ENCODE measurements at places on chromosomes 2 and 18. TPM values are rescaled to one million over a fixed set of nuclear protein-coding genes. Genes with fewer than 3 reads are reported as not detected.

The CYB5A gene
- 49.0 TPM for total RNA-seq

- peak; percentile 97 for DNase-seq
These were observed 238.8 kb downstream of the TPGS2 start for GRCh38 chr18:36589857-36590543.

GRCh38 chr2:96962567-96963203 is 23.7 kb downstream of the FAM178B start:
- peak; percentile 4 for DNase-seq

DNA sequence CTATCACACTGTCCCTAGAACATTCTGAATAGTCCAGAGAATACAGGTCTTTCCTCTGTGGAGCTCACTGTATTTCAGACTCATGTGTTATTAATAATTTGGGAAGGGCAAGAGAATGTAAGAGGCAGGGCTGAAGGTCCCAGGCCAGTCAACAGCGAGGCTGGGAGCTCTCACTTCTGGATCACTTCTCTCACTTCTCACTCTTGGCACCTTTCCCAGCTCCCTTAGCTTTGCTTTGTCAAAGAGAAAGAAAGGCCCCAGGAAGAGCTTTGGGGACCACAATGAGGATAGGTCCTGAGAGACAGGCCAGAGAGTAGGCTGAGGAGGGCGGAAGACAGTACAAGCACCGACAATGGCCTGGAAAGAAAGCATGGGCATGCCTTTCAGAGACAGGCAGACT is 11.2 kb downstream of the EFR3B start:
- no peak for DNase-seq

- DNase-seq = no peak
These were observed 274.0 kb upstream of the FAM98A start for GRCh38 chr2:33873076-33873605.

GRCh38 chr2:227280895-227281294 is 44.2 kb upstream of the MFF start:
- DNase-seq = peak; percentile 7

GRCh38 chr2:236955521-236956030 is 130.1 kb upstream of the COPS8 start:
- no peak for DNase-seq

- no peak for DNase-seq
These were observed 44.5 kb downstream of the COMMD1 start for GRCh38 chr2:61949714-61950560.

DNA sequence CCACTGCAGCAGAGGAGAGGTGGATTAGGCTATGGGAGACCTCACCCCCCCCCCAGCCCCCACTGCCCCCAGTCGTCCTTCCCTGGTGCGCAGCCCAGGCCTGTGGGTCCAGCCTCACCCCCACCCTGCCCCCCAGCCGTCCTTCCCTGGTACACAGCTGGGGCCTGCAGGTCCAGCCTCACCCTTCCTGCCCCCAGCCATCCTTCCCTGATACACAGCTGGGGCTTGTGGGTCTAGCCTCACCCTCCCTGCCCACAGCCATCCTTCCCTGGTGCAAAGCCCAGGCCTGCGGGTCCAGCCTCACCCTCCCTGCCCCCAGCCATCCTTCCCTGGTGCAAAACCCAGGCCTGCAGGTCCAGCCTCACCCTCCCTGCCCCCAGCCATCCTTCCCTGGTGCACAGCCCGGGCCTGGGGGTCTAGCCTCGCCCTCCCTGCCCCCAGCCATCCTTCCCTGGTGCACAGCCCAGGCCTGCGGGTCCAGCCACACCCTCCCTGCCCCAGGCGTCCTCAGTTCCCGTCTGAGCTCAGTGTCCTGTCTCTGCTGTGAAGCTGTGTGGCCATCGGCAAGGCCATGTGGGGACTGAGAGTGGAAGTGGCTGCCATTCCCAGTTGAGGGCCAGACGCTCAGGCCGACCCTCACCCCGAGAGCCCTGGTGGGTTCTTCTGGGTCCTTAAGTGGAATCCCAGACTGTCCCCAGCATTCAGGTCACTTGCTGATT is 86.8 kb upstream of the SNTG2 start:
- DNase-seq = no peak

GRCh38 chr18:5542515-5543035 is 1.2 kb downstream of the EPB41L3 start:
- DNase-seq = no peak

DNA sequence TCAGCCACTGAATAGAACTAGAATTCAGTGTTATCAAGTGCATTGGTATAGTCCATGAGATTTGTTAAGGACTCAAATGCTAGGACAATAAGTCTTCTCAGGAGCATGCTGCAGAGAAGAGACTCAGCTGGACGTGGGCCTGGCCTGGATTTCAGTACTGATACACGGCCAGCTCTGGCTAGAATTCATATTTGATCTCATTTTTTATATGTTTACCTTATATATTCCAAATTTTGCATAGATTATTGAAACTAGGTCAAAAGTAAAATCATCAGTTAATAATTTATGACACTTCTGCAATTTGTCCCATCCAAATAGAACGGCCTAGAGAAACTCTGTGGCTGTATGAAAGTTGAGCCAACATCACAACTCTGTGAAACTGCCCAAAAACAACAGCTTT is 262.0 kb downstream of the DLGAP1 start:
- no peak for DNase-seq

DNA sequence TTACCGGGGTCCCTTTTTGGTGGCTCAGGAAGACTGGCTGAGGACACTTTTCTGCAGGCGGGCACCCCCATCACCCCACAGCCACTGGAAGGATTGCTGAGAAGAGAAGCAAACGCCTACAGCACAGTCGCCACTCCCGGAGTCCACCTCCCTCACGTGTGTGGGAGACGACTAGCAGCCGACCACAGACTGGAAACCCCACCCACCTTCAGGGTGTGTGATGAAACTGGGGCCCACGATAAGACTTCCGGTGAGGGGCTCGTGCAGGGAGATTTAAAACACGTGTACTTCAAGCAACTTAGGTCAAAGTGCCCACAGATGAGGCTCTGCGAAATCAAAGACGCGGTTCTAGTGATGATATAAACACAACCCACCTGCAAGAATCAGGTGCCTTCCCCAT is 26.3 kb downstream of the MBP start:
- DNase-seq = no peak

- DNase-seq = no peak
These were observed 5.0 kb downstream of the SIX3 start for GRCh38 chr2:44946372-44947027.

The CEP192 gene
- total RNA-seq = 20.2 TPM

DNA sequence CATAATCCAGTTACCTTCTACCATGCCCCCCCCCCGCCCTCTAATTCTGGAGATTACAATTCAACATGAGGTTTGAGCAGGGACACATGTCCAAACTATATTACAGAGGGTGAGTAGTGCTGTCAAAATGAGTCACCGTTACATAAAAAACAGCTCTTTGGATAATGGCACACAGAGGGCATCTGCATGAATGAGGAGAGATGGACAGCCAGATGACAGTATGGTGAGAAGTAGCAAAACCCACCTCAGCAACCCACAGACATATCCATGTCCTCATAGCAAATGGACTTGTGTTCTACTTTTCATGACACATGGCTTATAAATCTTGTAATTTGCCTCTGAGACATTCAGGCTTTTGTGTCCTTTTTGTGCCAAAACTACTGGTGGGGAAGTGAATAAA is 132.0 kb downstream of the EML6 start:
- DNase-seq = no peak

- DNase-seq = no peak
These were observed 295.2 kb downstream of the SRBD1 start for GRCh38 chr2:45315861-45316260.

Measured in foreskin keratinocyte (primary cell).